ENCODE measurements at places on chromosomes 2 and 18.

DNA sequence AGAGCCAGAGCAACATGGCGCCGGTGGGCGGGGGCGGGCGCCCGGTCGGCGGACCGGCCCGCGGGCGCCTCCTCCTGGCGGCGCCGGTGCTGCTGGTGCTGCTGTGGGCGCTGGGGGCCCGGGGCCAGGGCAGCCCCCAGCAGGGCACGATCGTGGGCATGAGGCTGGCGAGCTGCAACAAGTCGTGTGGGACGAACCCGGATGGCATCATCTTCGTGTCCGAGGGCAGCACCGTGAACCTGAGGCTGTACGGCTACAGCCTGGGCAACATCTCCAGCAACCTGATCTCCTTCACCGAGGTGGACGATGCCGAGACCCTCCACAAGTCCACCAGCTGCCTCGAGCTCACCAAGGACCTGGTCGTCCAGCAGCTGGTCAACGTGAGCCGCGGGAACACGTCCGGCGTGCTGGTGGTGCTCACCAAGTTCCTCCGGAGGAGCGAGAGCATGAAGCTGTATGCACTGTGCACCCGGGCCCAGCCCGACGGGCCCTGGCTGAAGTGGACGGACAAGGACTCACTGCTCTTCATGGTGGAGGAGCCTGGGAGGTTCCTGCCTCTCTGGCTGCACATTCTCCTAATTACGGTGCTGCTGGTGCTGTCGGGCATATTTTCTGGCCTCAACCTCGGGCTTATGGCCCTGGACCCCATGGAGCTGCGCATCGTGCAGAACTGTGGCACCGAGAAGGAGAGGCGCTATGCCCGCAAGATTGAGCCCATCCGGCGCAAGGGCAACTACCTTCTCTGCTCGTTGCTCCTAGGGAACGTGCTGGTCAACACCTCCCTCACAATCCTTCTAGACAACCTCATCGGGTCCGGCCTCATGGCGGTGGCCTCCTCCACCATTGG, 507 bp downstream of the CNNM4 start:
- H3K27ac ChIP-seq: peak overlapping the region; percentile 25
- DNase-seq: peak; percentile 38
- H3K27me3 ChIP-seq: no peaks in the 10 kb centered on the region
- H3K4me1 ChIP-seq: peaks cover 32% of the 10 kb centered on the region
- peak overlapping the region; percentile 66 for H3K4me3 ChIP-seq

GRCh38 chr2:134253117-134253704, 661 bp upstream of the MGAT5 start:
- H3K27ac ChIP-seq: no peak overlapping the region
- H3K4me1 ChIP-seq: peaks cover under 1% of the 10 kb centered on the region
- no peak overlapping the region for H3K4me3 ChIP-seq

- DNase-seq: no peak
- H3K4me1 ChIP-seq: peaks cover 6% of the 10 kb centered on the region
- H3K27ac ChIP-seq: no peak overlapping the region
- H3K4me3 ChIP-seq: no peak overlapping the region
- no peaks in the 10 kb centered on the region for H3K36me3 ChIP-seq
Observed at GRCh38 chr18:48820483-48821250, 130.1 kb downstream of the SMAD7 start.

DNA sequence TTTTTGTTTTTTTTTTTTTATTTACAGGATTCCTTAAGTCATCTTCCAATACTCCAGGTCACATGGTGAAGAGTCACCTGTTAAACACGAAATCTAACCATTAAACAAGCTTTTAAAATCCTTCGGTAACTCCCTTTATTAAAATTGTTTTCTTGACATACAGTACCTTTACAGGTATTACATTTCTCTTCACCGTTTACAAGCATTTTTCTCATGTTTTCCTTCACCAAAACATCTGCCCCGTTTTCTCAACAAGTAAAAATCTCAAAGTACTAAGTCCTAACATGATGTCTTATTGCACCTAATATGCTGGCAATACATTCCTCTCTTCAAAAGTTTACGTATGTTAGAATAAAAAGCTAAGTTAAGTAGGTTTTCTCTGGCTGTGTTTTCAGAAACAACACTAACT, 1.1 kb downstream of the PUM2 start:
- H3K4me3 ChIP-seq: peak overlapping the region; percentile 100
- H3K4me1 ChIP-seq: peaks cover 40% of the 10 kb centered on the region
- H3K27me3 ChIP-seq: no peaks in the 10 kb centered on the region
- no peak for DNase-seq
- peak overlapping the region; percentile 94 for H3K27ac ChIP-seq

- no peaks in the 10 kb centered on the region for H3K27me3 ChIP-seq
- H3K36me3 ChIP-seq: no peaks in the 10 kb centered on the region
- H3K4me1 ChIP-seq: peaks cover 10% of the 10 kb centered on the region
Observed at GRCh38 chr18:48470484-48471180, 61.4 kb upstream of the ZBTB7C start.
